Camera-type eye (tissue), 1 donor: ENCODE measurements at places on chromosomes 5 and 9. TPM values are rescaled to one million over a fixed set of nuclear protein-coding genes. Genes with fewer than 3 reads are reported as not detected.

Gene CAMK4
- total RNA-seq, result 28.8 TPM

Gene GARIN3
- total RNA-seq, result not detected

Gene GABRG2
- 19.2 TPM for total RNA-seq

Gene ADRA1B
- total RNA-seq, result 1.8 TPM

Gene TRIM41
- total RNA-seq, result 20.4 TPM

Gene SLC36A2
- total RNA-seq, result not detected
